ENCODE measurements at places on chromosomes 11 and 22.
A peak's percentile ranks its signal among the peaks of the same experiment; 100 is the strongest.

GRCh38 chr11:73387594-73388264 lies 11.5 kb downstream of the RELT start:
- H3K4me1 ChIP-seq: peaks cover 67% of the 10 kb centered on the region
- H3K36me3 ChIP-seq: peaks cover 18% of the 10 kb centered on the region
- H3K27me3 ChIP-seq: no peaks in the 10 kb centered on the region
- peak overlapping the region; percentile 94 for H3K27ac ChIP-seq

GRCh38 chr11:45830596-45830995 lies 16.7 kb upstream of the CRY2 start:
- no peak for DNase-seq
- H3K4me3 ChIP-seq: no peak overlapping the region
- H3K4me1 ChIP-seq: peaks cover 37% of the 10 kb centered on the region
- H3K36me3 ChIP-seq: peaks cover 4% of the 10 kb centered on the region
- H3K27me3 ChIP-seq: peaks cover 22% of the 10 kb centered on the region

DNA sequence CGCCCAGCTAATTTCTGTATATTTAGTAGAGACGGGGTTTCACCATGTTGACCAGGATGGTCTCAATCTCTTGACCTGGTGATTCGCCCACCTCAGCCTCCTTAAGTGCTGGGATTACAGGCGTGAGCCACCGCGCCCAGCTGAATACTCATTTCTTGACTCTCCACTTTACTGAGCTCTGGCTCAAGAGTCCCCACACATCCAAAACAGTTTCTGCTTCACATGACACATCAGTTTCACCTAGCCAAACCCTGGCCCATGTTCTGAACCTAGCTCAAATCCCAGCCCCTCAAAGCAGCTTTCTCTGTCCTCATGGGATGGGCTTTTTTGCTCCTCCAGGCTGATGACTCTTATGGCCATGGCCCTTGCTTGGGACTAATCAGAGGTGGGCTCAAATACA lies 9.8 kb downstream of the HYOU1 start:
- H3K4me1 ChIP-seq: peaks cover 10% of the 10 kb centered on the region
- H3K27me3 ChIP-seq: no peaks in the 10 kb centered on the region
- peaks cover 56% of the 10 kb centered on the region for H3K36me3 ChIP-seq
- no peak overlapping the region for H3K4me3 ChIP-seq

DNA sequence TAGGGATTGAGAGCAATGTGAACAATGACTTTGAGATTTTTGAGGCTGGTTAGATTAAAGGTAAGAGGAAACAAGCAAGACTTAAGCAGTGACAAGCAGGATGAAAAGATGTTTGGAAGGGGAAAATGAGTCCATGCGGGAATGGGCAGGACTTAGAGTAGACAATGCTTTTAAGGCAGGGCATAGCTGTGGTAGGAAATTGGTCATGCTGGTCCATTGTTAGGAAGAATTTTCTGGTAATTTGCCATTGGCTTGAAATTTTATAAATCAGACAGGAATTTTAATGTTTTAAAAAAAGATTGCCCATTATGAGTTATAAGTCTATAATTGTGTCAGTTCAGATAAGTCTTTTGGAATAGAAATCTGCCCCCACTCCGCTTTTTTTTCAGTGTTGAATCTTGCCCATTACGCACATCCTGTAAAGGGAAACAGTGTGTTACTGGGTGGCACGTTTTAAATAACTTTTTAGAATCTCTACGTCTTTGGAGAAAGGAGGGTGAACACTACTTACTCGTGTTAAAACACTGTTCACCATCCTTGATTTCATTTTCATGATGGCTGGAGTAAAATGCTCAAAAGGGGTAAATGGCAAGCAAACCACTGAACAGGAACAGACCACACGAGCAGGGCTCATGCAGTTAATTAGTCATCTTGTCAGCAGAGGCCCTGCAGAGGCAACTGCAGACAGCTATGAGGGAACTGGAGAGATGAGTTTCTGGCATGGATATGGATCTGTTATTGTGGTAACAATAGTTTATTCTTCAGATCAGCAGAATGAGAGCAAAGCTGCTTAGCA lies 25.0 kb downstream of the SWAP70 start:
- H3K27me3 ChIP-seq: peaks cover 3% of the 10 kb centered on the region
- no peaks in the 10 kb centered on the region for H3K36me3 ChIP-seq
- no peaks in the 10 kb centered on the region for H3K4me1 ChIP-seq
- no peak overlapping the region for H3K4me3 ChIP-seq

DNA sequence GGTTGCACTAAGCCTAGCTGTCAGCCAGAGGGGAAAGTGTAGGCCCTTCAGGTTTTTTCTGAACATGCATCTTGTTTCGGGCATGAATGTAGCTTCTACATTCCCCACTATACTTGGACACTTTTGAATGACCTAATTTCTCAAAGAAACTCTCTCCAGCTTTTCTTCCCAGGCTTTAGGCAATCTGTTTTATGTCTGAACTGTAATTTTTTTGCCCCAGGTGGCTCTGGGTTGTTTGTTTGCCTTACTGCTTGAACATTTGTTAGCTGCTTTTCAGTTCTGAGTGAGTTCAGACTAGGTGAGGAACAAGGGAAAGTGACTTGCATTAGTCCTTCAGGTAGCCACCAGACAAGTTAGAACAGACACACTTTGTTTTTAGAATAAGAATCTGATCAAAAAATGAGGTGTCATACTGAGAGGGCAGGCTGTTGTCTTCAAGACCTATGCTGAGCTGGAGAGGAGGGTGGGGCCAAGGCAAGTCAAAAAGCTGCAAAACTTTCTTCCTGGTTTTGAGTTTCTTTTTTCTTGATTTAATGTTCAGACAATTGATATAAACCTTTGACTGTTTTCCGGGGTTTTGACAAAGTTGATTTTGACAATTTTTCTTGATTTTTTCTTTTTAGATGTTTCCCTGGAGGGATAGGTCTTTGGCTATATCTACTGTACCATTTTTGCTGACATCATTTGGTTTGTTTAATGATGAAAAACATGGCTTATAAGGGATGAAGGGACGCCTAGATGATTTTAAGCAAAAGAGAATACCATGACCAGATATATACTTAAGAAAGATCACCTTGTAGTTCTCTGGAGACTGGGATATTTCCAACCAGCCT lies 182.8 kb downstream of the WNT11 start:
- no peaks in the 10 kb centered on the region for H3K4me1 ChIP-seq
- no peak overlapping the region for H3K4me3 ChIP-seq
- no peaks in the 10 kb centered on the region for H3K27me3 ChIP-seq
- no peak for DNase-seq
- H3K27ac ChIP-seq: no peak overlapping the region

GRCh38 chr11:114259551-114259983 lies 36.6 kb upstream of the NNMT start:
- no peaks in the 10 kb centered on the region for H3K36me3 ChIP-seq
- no peak overlapping the region for H3K27ac ChIP-seq
- no peak for DNase-seq
- no peak overlapping the region for H3K4me3 ChIP-seq

GRCh38 chr22:44783581-44783980 lies 31.2 kb downstream of the ARHGAP8 start:
- H3K27ac ChIP-seq: no peak overlapping the region
- H3K36me3 ChIP-seq: no peaks in the 10 kb centered on the region
- no peaks in the 10 kb centered on the region for H3K27me3 ChIP-seq
- H3K4me3 ChIP-seq: no peak overlapping the region
- DNase-seq: no peak

- peaks cover 2% of the 10 kb centered on the region for H3K27me3 ChIP-seq
- H3K27ac ChIP-seq: no peak within 1 kb of the TSS
- DNase-seq: no peak
- H3K4me3 ChIP-seq: no peak within 1 kb of the TSS
- peaks cover 28% of the 10 kb centered on the region for H3K4me1 ChIP-seq
Measured at GRCh38 chr11:85685820-85686459, at the start of gene CCDC89. Gene CCDC89 (minus strand): TSS chr11:85686195. CDS start chr11:85686130, 65 bp downstream.

All from activated CD8-positive, alpha-beta T cell treated with anti-CD3 and anti-CD28 coated beads, Interleukin-2, amount 10 ng/mL, durations not matched to agents 7 days and 5 days (primary cell).